ENCODE measurements at places on chromosomes 3 and 15. TPM values are rescaled to one million over a fixed set of nuclear protein-coding genes. Genes with fewer than 3 reads are reported as not detected.
A peak's percentile ranks its signal among the peaks of the same experiment; 100 is the strongest.

DNA sequence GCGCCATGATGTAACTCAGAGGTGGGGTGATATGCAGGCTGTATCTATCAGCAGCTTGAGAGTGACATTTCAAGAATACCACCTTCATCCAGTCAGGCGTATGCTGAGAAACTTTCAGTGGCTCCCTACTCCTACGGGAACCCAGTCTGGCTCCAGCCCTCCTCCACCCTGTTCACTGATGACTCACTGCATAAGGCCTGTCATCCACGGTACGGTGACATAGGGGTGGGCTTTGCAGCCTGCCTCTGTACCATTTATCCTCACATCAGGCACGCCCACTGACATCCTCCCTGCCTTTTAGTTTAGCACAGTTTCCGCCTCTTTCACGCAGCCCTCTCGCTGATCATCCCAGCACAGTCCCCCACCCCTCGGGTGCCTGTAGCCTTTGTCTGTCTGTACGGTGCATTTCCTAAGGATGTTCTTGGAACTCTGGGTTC lies 11.7 kb downstream of the PXYLP1 start:
- no peaks in the 10 kb centered on the region for H3K27me3 ChIP-seq
- no peak overlapping the region for H3K4me3 ChIP-seq
- H3K27ac ChIP-seq = no peak overlapping the region
- no peaks in the 10 kb centered on the region for H3K36me3 ChIP-seq
- peaks cover 14% of the 10 kb centered on the region for H3K4me1 ChIP-seq

TMEM45A gene
- total RNA-seq = 1.8 TPM

PLSCR2 gene
- total RNA-seq = not detected

DNA sequence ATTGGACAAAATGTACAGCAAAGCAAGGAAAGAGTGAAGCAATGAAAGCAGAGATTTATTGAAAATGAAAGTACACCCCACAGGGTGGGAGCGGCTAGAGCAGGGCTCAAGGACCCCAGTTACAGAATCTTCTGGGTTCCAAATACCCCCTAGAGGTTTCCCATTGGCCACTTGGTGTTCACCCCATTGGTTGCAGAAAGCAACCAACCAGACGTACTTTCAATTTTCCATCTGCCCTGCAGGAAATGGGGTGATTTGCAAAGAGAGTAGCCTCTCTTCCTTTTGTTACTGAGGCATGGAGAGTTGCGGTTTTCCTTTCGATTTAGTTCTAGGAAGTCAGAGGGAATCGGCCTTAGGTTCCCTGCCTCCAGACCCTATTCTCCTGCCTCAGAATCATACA lies 2.4 kb downstream of the PML start:
- H3K36me3 ChIP-seq = no peaks in the 10 kb centered on the region
- H3K4me3 ChIP-seq = peak overlapping the region; percentile 77
- no peaks in the 10 kb centered on the region for H3K27me3 ChIP-seq
- peak overlapping the region; percentile 97 for H3K27ac ChIP-seq
- peak; percentile 36 for DNase-seq
- peaks cover 83% of the 10 kb centered on the region for H3K4me1 ChIP-seq

- H3K4me1 ChIP-seq = no peaks in the 10 kb centered on the region
- no peak overlapping the region for H3K4me3 ChIP-seq
- DNase-seq = peak; percentile 84
- no peak overlapping the region for H3K27ac ChIP-seq
These were observed 7.4 kb upstream of the TGM5 start for GRCh38 chr15:43274136-43274535.

RHOV gene
- total RNA-seq = not detected

DNA sequence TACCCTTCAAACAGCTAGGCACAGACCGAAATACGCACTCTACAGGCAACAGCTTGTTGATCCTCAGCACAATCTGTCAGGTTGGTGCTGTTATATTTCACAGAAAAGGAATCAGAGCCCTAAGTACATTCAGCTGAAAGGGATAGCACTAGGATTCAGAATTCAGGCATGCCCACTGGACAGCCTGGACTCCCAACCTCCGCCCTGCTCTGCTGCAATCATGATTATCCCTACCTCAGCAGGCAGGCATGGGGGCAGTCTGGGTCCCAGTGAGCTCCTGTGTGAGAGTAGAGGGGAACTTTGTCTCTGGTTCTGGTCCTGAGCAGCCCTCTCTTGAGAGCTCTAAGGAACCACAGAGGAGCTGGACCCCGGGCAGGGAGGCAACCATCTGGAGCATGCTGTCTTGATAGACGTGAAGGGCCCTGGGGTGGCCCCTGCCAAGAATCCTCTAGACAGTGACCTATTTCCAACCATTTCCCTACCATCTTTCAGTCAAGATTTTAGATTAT lies 23.4 kb upstream of the NOX5 start:
- H3K27ac ChIP-seq = no peak overlapping the region
- H3K36me3 ChIP-seq = no peaks in the 10 kb centered on the region
- no peaks in the 10 kb centered on the region for H3K27me3 ChIP-seq
- H3K4me3 ChIP-seq = no peak overlapping the region
- H3K4me1 ChIP-seq = no peaks in the 10 kb centered on the region

SEMA7A gene
- total RNA-seq = 0.81 TPM

GRCh38 chr3:72329354-72329753 lies 518.9 kb downstream of the SHQ1 start:
- no peaks in the 10 kb centered on the region for H3K27me3 ChIP-seq
- no peak overlapping the region for H3K27ac ChIP-seq
- no peaks in the 10 kb centered on the region for H3K36me3 ChIP-seq
- H3K4me1 ChIP-seq = no peaks in the 10 kb centered on the region
